ENCODE measurements at places on chromosomes 5 and 9.
A peak's percentile ranks its signal among the peaks of the same experiment; 100 is the strongest.

DNA sequence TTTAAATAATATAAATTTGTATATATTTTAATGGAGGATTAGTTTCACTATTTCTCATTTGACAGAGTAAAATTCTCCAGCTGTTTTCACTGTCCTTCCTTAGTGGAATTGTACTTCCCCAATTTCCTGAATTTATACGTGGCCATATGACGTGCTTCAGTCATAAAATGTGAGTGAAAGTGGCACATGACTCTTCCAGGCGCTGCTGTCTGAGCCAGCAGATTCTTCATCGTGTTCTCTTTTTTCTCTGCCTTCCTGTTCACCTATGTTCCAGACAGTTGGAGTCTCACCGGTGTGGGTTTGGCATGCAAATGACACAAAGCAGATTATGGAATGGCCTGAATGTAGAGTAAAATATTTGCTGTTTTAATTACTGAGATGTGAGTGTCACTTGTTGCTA is 684.1 kb downstream of the SEMA5A start:
- no peak for DNase-seq

DNA sequence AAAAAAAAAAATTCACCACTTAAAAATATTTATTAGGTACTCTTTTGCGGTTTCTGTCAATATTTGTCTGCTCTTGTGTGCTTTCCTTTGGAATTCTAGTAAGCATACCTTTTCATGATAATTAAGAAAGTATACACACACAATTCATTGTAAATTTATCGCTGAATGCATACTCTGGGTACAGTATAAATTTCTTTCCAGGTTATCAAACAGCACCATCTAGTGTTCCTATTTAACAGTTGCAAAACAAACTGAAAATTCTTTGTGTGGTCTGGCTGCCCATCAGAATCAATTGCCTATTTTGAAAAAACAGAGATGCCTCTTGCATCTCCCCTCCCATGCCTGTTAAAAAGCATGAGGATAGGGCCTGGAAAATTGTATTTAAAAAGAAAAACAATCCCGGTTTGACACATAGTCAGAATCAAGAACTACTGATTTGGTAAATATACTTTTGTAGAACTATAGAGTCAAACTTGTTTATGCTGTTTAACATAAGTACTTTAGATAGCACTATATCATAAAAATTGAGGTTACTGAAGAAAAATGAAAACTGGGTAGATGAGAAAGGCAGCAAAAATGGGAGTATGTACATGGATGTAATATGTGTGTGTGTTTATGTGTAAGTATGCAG is 16.2 kb downstream of the PGGT1B start:
- DNase-seq, result peak; percentile 10

DNA sequence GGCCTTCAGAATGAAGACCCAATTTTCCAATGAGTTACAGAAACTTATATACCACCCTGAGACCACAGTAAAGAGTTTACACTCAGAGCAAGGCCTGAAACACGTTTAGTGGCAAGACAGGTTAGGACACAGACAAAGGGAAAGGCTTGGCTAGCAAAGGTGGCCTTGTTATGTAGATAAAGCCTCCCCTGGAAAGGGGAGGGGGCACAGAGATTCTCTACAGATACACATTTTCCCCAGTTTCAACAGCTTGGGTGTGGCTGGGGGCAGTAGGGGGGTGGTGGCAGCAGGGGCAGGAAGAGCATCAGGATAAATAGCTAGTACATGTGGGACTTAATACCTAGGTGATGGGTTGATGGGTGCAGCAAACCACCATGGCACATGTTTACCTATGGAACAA is 51.9 kb upstream of the PPP1R2B start:
- no peak for DNase-seq

DNA sequence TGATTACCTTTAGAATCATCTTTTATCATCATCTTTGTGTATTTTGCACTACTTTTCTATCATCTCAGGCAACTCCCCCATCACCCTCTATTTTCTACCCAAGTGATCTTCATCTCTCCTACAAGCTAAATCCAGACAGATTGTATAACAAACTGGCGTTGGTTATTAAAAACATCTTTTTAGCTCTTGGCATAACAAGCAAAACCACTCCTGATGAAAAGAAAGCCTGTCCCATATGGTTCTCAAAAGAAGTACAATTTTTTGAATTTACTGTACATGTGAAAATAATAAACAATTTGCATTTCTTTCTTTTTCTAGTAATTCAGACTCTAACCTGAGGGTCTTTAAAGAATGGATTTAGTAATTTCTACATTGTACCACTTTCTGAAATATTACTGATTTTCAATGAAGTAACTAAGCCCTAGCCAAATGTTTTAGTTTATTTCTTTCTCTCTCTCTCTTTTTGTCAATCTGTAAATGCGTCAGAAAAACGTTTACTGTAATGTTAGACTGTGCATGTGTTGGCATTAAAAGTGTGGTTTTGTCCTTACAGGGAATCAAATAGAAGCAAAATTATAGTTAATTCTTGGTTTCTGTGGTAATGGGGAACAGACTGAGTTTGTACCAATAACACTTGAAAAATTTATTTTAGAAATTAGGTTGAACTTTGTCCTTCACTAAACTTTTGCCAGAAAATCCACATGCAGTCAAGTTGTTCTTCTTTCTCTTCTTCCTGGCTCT is 52.5 kb upstream of the RPS23 start:
- DNase-seq, result no peak

- no peak for DNase-seq
Measured at GRCh38 chr5:88401686-88402085, 133.0 kb upstream of the TMEM161B start.

- no peak for DNase-seq
Measured at GRCh38 chr5:103327451-103327850, 68.9 kb downstream of the MACIR start.

GRCh38 chr5:110590187-110590586 is 136.3 kb downstream of the TMEM232 start:
- DNase-seq, result no peak

- DNase-seq, result no peak
Measured at GRCh38 chr5:104817127-104817526, 1254.5 kb upstream of the NUDT12 start.

- no peak for DNase-seq
Measured at GRCh38 chr9:129667378-129667777, 1.9 kb downstream of the PRRX2 start.

DNA sequence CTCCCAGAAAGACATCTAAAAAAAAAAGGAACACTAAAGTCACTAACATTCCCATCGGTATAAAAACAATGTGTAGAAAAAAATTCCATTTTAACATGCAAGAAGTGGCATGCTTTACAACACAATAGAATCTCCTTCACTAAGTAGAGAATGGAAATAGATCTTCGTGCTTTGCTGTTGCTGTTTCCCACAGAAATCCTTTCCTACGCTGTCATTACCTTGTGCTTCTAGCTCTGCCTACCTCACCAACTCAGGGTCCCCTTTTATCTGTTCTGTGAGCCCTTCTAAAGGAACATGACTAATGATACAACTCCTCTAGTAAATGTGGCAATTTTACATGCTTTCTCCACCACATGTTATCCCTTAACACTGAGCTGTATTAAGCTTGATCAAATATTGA is 202.9 kb downstream of the MCTP1 start:
- DNase-seq, result no peak

- no peak for DNase-seq
Measured at GRCh38 chr5:68041293-68041692, 174.3 kb upstream of the PIK3R1 start.

DNA sequence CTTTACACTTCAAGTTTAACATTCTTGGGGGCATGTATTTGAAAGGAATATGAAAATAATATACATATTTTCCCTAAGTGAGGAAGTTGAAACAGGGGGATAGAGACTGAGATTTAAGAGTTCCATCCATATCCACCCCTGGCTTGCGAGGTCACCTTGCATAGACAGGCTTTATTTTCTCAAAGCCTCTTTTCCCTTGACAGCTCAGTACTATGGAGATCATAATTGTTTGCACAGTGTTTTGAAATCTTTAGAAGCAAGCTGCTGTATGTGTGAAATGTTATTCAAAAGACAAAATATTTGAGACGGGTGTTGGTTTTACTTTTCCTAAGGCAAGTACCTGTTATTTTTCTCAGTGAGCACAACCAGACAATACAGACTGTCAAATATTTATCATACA is 163.1 kb downstream of the LRRC70 start:
- no peak for DNase-seq

DNA sequence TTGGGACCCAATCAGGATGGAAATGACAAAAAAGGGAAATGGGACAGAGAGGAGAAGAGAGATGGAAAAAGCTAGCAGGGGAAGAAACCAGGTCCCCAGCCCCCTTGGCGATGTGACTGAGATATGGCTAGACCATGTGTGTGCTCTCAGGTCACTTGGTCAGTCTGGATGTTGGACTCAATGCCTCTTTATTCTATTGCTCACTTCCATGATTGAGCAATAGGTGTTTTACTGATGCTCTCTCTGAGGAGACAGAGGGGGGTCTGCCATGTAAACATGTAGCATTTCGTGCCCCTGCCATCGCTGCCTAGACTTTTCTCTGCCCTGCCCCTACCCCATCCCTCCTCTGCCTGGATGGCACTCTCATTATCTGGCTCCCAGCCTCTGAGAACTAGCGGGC is 150.6 kb downstream of the DROSHA start:
- DNase-seq, result no peak

- DNase-seq, result no peak
Measured at GRCh38 chr5:173477345-173478040, 139.0 kb downstream of the BOD1 start.

DNA sequence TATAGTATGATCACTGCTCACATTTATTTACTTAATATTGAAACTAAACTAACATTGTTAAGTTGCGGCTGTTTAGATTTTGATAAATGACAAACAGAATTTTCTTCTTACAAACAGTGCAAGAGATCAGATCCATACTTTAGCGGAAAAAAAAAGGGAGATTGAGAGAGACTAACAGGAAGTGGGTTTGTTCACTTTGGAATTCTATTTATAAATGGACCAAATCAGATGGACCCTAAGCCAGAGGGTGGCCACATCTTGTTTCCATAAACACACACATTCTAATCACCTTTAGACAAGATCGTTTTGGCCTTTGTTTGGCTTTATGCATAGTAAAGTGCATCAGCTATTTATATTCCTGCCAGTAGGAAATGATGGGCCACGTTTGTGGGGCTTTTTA is 381.4 kb upstream of the CD180 start:
- DNase-seq, result no peak

GRCh38 chr5:155794795-155795194 is 532.2 kb upstream of the SGCD start:
- DNase-seq, result no peak

DNA sequence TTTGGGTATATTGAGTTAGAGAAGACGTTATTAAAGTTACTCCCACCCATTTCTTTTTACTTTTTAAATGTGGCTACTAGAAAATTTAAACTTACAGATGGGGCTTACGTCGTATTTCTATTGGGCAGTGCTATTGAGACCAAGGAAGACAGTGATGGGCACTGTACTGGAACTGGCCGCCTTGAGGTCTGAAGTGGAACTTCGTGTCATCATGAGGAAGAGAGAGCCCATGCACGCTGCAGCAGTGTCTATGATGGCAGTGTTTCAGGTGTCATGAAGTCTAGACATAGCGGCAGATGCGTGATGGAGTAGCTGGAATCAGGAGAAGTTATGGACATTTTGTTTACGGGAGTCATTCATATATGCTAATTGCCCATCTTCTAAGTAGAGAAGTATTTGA is 143.7 kb downstream of the LRRC70 start:
- DNase-seq, result no peak

- no peak for DNase-seq
Measured at GRCh38 chr9:3585606-3586005, 59.8 kb upstream of the RFX3 start.

GRCh38 chr5:175246242-175246888 is 197.6 kb downstream of the DRD1 start:
- no peak for DNase-seq

DNA sequence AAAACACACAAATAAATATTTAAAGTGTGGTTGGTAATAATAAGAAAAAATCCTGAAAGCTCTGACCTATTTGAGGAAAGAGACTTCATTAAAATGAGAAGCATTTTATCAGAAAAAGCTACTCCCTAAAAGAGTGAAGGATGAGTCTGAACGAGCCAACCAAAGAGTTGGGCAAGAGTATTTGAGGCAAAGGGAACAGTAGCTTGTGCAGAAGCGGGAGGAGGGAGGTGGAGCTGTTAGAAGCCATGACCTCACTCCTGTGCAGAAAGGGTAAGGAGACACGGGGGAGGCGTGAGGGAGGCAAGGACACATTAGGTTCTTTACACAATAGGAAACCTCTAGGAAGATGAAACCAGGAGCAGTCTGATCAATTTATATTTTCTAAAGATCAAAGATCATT is 29.4 kb downstream of the SH3RF2 start:
- no peak for DNase-seq

DNA sequence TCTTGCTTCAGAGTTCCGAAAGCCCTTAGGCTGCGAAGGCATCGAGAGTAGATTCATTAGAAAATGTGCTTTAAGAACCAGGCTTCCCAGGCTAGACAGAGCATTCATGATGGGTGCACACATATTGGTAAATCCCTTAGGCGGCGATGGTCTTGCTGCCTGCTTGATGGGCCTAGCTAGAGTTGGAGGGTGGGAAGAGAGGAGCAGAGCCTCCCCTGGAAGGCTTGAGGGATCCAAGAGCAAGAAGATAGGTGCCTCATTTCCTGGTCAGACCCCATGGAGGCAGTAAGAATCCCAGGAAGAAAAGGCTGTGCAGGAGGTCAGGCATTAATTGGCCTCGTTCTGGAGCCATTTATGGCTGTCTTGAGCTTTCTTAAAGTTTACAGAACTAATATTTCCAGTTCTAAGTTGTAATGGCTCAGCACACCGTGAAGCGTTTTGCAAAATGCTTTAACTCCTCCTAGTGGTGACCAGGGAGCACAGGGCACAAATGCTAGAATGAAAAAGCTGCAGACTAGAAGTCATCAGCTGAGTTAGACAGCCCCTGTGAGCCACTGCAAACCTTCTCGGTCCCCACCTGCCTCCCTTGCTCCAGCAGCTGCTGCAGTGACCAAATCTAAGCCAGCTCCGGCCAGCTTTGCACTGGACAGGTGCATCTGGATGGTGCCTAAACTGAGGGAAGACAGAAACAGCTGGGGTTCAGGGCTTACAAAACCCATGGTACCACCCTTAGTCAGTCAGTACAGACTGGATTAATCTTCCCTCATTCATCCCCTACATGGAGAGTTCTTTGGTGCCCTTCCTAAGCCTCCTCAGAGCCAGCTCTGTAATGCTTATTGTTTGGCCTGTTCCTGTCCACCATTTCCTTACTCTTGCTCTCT is 14.7 kb downstream of the SLC45A2 start:
- peak; percentile 40 for DNase-seq

DNA sequence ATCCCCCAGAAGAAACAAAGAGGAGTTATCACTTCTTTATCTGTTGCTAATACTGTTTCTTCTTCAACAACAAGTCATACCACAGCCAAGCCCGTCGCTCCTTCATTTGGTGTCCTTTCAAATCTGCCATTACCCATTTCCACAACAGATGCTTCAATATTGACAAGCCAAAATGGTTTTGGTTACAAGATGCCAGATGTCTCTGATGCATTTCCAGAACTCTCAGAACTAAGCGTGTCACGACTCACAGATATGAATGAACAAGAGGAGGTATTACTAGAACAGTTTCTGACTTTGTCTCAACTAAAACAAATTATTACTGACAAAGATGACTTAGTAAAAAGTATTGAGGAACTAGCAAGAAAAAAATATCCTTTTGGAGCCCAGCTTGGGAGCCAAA is 16.0 kb upstream of the HAND1 start:
- DNase-seq, result no peak
